ENCODE measurements at places on chromosomes 2 and 18. TPM values are rescaled to one million over a fixed set of nuclear protein-coding genes. Genes with fewer than 3 reads are reported as not detected.

GRCh38 chr2:16242906-16243305, 302.6 kb downstream of the MYCN start:
- no peak for DNase-seq

GRCh38 chr2:23497063-23497462, 112.1 kb downstream of the KLHL29 start:
- DNase-seq, result peak; percentile 13

The DNER gene
- total RNA-seq, result not detected

- DNase-seq, result no peak
Observed at GRCh38 chr18:8423051-8423557, 186.1 kb upstream of the RAB12 start.

DNA sequence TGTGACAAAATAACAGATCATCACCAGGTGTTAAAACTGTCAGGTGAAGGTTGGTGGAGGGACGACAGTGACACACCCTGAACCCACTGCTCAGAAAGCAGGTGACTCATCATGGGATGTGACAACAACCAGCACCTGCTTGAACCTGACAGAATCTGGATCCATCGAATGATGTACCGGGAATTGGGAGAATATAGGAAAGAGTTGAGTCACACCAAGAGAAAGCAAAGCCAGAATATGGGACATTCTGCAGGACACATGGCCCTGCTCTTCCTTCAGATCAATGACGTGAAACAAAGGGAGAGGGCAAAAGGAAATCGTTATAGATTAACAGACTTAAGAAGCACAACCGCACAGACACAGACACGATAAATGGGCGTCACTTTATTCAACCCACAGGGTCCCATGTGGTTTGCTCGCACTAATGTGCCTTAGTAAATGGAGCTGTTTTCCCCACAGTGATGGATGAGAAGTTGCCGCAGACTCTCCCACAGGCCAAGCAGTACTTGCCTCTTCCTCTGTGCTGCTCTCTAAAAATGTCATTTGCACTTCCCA, 100.1 kb downstream of the CRACDL start:
- peak; percentile 33 for DNase-seq

DNA sequence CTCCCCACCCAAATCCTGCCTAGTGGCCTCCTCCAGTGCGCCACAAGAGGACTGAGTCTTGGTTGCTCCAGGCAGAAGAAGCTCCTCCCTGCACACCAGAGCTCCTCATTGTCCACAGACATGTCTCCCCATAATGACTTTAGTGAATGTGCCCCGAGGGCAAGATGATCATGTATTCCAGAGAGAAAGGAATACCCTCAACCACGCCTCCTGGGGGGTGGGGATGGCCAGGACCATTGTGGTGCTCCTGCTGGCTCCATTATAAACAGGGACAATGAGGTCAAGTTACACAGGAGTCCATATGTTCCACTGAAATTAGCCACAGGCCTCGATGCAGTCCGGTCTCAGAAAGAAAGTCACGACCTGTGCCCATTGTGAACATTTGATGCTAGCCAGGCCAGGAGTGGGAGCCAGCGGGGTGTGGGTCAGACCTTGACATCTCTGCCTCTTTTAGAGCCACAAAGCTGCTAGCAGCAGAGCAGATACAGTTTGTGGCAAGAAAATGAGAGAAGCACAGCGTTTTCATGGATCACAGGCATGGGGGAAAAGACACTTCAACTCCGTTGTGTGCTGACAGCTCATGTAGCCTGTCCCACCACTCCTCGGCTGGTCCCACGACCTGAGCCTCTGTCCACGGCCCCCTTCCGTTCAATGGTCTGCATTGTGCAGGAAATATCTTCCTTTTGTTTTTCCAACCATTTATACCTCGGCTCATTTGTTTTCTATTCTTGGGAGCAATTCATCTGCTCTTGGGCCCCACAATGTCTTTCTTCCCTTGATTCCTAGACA, 70.7 kb upstream of the FZD7 start:
- no peak for DNase-seq

DNA sequence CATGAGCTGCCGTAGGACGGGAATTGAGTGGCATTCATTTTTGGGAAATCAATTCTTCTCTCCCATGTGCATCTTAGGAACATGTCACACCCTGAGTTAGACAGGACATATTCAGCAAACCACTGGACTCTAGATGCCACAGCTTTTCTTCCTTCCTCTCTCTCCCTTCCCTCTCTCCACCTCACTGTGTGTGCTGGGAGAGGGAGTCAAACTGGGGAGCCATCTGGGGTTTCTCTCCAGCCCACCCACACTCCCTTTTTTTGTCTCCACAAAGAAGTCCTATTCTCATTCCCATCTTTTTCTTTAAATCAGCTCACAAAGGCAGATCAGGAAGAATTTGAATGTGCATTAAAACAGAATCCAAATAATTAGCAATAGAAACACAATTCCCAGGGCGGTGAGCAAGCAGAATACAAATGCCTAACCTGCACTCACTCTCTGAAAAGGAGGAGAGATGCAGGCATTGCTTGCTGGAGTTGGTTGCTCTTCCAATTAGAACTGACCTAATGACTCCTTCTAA, 15.4 kb downstream of the CD28 start:
- no peak for DNase-seq

DNA sequence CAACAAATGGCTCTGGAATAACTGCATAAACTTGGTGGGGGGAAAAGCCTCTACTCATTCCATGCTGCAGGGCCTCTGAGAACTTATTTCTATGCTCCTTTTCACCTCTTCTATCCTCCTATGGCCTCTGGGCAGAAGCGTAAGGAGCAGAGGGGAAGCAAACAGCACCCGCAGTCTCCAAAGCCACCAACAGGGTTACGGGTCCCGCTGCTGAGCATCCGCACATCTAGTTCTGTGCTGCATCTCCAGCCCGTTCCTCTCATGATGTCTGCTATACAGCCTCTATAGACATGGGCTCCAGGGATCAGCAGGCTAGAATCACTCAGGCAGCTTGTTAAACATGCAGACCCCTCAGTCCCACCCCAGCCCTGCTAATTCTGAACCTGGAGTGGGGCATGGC, 25.9 kb downstream of the PSTPIP2 start:
- DNase-seq, result no peak

- DNase-seq, result no peak
Observed at GRCh38 chr2:225920621-225921220, 521.2 kb downstream of the NYAP2 start.

The CASP8 gene
- total RNA-seq, result 44.1 TPM

The PROKR1 gene
- not detected for total RNA-seq

GRCh38 chr2:165899311-165899710, 54.3 kb downstream of the TTC21B start:
- no peak for DNase-seq

The IL36RN gene
- total RNA-seq, result not detected

GRCh38 chr2:201132518-201132917, 16.6 kb downstream of the CFLAR start:
- DNase-seq, result no peak

- no peak for DNase-seq
Observed at GRCh38 chr2:227394401-227394800, 6.7 kb upstream of the SCYGR1 start.

DNA sequence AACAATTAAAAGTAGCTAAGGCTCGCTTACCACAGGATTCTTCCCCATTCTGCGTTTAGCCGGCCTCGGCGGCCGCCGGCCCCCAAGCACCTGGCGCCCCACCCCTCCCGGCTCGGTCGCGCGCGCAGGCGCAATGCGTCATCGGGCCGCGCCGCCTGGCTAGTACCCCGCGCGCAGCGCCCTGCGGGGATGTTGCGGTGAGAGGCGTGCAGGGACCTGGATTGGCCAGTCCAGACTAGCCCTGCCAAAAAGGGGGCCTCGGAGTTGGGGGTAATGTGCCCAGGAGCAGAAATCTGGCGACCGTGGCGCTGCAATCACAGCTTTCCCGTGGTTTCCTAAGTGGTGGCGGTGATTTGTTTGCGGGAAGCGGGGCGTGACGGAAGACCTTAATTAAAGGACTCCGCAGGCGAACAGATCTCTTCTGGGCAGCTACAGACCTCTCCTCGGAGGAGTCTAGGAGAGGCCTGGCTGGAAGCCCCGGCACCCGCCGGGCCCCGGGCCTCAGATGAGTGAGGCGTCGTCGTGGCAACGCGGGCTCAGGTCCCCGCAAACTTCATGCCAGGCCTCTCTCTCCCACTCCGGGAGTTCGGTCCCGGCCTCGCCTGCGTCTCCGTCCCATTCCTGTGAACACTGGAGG, 606 bp downstream of the TMEM237 start:
- DNase-seq, result peak; percentile 85

The ELAC1 gene
- 6.7 TPM for total RNA-seq

DNA sequence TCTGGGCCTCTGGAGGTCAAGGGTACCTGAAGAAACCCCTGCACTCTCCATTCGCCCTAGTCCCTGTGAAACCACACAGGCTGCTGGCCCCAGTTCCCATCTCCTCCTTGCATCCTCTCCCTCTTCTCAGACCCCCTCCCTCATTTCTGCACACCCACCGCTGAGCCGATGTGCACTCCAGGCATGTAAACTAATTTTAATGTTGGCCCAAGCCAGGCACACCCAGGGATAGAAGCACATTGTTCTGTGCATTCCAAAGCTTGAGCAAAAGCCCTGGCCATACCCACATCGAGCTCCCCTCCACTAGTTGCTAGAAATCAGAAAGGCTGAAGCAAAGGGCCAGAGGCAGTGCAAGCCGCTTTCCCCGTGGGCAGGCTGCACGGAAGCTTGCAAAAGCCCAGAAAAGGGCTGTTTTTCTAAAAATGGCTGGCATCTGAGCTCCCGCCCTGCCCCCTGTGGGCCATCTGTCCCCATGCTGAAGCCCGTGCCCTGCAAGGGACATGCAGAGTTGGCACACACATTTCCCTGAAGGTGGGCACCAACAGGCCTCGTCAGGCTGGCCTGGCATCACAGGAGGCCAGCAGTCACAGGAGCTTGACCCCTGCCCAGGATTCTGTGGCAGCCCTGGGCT, 181.6 kb downstream of the SMAD7 start:
- no peak for DNase-seq

GRCh38 chr2:11407413-11407812, 58.5 kb downstream of the E2F6 start:
- no peak for DNase-seq

The NAT8 gene
- total RNA-seq, result not detected

The GALNT3 gene
- 21.3 TPM for total RNA-seq

The RESP18 gene
- not detected for total RNA-seq

- DNase-seq, result no peak
Observed at GRCh38 chr2:188459061-188459460, 167.4 kb downstream of the GULP1 start.

The ASB1 gene
- 37.4 TPM for total RNA-seq

DNA sequence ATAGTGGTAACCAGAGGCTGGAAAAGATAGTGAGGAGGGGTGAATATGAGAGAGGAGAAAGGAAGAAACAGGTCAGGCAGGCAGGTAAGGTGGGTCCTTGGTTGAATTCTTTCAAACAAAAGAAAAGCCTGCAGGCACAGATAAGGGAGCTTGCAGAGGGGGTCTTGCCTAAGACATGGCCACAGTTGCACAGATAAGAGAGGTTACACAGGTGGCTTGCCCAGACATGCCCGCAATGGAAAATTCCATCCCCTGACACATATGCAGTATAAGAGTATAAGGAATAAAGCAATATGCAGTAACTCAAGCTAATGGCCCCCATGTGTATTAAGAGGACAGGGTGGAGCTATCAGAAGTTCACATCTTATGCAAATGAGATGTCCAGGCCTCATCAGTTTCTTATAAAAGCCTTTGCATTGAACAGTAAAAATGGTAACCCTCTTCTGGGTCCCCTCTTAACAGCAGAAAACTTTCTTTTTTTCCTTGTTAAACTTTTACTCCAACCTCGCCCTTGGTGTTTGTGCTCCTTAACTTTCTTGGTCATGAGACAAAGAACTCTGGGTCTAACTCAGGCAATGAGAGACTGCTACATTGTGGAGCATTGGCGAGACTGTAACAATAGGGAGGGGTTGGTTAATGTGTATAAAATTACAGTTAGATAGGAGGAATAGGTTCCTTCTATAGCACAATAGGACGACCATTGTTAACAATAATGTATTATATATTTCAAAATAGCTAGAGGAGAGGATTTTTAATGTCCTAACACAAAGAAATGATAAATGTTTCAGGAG, 764.6 kb downstream of the TSN start:
- no peak for DNase-seq

DNA sequence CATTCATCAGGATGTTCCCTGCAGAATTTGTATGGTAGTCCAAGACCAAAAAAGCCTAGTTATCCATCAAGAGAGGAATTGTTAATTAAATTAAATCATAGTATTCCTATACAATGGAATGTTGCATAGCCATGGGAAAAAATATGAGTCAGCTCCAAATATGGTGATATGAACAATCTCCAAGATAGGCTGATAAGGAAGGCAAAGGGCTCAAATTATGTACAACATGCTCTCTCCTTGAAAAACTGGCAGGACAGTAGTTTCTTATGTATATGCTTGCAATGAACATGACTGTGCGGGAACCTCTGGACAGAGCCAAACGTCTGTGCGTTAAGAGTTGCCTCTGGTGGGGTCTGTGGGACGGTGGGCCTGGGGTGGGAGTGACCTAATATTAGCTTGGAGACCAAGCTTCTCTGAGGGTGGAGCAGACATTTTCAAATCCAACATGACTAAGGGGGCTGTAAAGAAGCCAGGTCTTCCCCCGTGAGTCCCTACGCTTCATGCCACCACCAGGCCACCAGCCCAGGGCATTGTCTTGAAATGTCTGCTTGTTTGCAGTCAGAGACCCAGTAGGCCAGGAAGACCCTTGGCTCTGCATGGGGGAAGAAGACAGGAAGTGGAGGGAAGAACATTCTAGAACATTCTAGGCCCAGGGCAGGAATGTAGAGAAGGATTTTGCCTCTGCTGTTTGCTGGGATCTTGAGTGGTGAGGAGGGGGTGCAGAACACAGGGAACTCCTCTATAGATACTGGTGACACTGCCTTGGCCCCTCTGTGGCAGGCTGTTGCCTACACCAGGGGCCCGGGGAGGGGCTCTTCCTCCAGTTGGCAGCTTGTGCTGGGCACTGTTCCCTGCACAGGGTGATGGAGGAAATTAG, 244.0 kb upstream of the HS6ST1 start:
- no peak for DNase-seq

The SKA1 gene
- 23.6 TPM for total RNA-seq
